Activated CD4-positive, alpha-beta T cell treated with anti-CD3 and anti-CD28 coated beads for 36 hours (primary cell): ENCODE measurements at places on chromosomes 4 and X.
A peak's percentile ranks its signal among the peaks of the same experiment; 100 is the strongest.

DNA sequence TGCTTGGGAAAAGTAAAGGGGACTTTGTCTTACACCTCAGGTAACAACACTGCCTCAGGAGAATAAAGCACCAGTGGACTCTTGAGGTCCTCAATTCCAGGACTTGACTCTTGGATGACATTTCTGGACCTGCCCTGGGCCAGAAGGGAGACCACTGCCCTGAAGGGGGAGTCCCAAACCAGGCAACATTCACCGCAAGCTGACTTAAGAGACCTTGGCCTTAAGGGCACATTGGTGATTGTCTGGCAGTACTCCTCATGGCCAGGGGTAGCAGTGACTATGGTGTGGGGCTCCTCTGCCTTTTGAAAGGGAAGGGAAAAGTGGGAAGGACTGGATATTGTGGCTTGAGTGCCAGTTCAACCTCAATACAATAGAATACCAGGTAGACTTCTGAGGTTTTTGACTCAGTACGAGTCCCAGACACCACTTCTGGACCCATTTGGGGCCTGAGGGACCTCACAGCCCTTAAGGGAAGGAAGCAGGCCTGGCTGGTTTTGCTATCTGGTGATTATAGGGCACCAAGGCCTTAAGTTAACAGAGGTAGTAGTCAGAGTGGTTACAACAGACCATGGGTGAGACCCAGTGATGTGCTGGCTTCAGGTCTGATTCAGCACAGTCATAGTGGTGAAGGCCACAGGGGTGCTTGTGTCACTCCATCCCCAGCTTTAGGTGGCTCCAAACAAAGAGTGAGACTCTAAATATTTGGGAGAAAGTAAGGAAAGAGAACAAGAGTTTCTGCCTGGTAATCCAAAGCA, 121.2 kb upstream of the TET2 start:
- no peaks in the 10 kb centered on the region for H3K4me1 ChIP-seq
- H3K27ac ChIP-seq = no peak overlapping the region
- no peak for DNase-seq
- no peak overlapping the region for H3K4me3 ChIP-seq
- H3K27me3 ChIP-seq = peaks cover 14% of the 10 kb centered on the region

- H3K27ac ChIP-seq = no peak overlapping the region
- H3K4me1 ChIP-seq = no peaks in the 10 kb centered on the region
- no peak for DNase-seq
- H3K27me3 ChIP-seq = no peaks in the 10 kb centered on the region
- H3K36me3 ChIP-seq = no peaks in the 10 kb centered on the region
Measured at GRCh38 chrX:830532-830931, 199.9 kb downstream of the SHOX start.

DNA sequence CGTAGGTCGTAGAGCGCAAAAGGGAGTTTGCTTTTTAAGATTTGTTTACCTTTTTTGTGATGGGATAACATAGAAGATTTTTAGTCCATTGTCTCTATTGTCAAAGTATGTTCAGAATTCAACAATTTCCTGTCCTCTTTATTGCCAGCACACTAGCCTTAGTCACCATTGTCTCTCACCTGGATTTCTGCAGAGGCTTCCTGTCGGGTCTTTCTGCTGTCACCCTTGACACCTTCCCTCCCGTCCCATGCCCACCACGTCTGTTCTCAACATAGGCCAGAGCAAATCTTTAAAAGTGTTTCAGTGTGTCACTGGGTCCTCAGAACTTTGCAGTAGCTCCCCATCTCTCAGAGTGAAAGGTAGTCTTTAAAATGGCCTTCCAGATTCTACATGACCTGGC, 323.9 kb downstream of the TENM3 start:
- peaks cover 7% of the 10 kb centered on the region for H3K27me3 ChIP-seq
- H3K27ac ChIP-seq = no peak overlapping the region
- no peaks in the 10 kb centered on the region for H3K4me1 ChIP-seq
- no peak overlapping the region for H3K4me3 ChIP-seq
- no peaks in the 10 kb centered on the region for H3K36me3 ChIP-seq
- DNase-seq = no peak

DNA sequence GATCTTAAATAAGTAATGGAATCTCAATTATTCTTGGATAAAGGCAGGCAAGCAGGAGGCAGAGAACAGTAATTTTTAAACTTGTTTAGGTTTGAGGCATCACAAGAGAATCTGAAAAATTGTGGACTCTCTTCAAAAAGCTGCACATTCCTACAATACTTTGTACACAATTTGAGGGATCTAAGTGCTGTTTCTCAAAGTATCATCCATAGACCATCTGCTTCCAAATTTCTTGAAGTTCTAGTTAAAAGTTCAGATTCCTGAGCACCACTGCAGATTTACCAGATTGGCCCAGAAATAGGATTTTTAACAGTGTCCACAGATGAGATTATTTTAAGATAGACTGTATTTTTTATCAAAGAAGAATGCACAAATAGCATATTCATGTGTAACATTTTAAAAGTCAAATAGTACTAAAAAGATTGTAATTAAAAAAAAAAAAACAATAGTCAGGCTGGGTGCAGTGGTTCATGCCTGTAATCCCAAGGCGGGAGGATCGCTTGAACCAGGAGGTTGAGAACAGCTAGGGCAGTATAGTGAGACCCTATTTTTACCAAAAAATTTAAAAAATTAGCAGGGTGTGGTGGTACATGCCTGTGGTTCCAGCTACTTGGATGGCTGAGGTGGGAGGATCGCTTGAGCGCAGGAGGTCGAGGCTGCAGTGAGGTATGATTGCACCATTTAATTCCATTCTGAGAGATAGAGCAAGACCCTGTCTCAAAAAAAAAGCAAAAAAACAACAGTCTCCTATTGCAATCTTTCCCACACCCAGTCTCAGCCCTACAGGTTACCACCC, 14.2 kb upstream of the FNIP2 start:
- no peak overlapping the region for H3K4me3 ChIP-seq
- H3K36me3 ChIP-seq = no peaks in the 10 kb centered on the region
- no peaks in the 10 kb centered on the region for H3K4me1 ChIP-seq
- no peak for DNase-seq
- H3K27me3 ChIP-seq = peaks cover 18% of the 10 kb centered on the region
- H3K27ac ChIP-seq = no peak overlapping the region

GRCh38 chr4:10164877-10165283, 48.3 kb upstream of the WDR1 start:
- peaks cover 12% of the 10 kb centered on the region for H3K4me1 ChIP-seq
- no peak overlapping the region for H3K27ac ChIP-seq
- no peaks in the 10 kb centered on the region for H3K36me3 ChIP-seq
- H3K27me3 ChIP-seq = no peaks in the 10 kb centered on the region
- no peak overlapping the region for H3K4me3 ChIP-seq

GRCh38 chr4:139711461-139711860, 45.8 kb downstream of the MGST2 start:
- H3K27me3 ChIP-seq = no peaks in the 10 kb centered on the region
- H3K27ac ChIP-seq = no peak overlapping the region
- H3K4me1 ChIP-seq = no peaks in the 10 kb centered on the region
- H3K4me3 ChIP-seq = no peak overlapping the region

- H3K27me3 ChIP-seq = peaks cover 11% of the 10 kb centered on the region
- H3K27ac ChIP-seq = no peak overlapping the region
- H3K36me3 ChIP-seq = no peaks in the 10 kb centered on the region
- no peak for DNase-seq
Measured at GRCh38 chr4:14667624-14668151, 334.6 kb upstream of the CPEB2 start.

GRCh38 chrX:114615765-114616164, 31.9 kb downstream of the HTR2C start:
- no peaks in the 10 kb centered on the region for H3K27me3 ChIP-seq
- H3K27ac ChIP-seq = no peak overlapping the region
- H3K36me3 ChIP-seq = no peaks in the 10 kb centered on the region
- no peak for DNase-seq
- H3K4me1 ChIP-seq = no peaks in the 10 kb centered on the region
- no peak overlapping the region for H3K4me3 ChIP-seq

GRCh38 chr4:151035911-151036310, 20.8 kb upstream of the LRBA start:
- H3K36me3 ChIP-seq = no peaks in the 10 kb centered on the region
- H3K4me1 ChIP-seq = peaks cover 24% of the 10 kb centered on the region
- H3K27ac ChIP-seq = no peak overlapping the region
- DNase-seq = no peak

DNA sequence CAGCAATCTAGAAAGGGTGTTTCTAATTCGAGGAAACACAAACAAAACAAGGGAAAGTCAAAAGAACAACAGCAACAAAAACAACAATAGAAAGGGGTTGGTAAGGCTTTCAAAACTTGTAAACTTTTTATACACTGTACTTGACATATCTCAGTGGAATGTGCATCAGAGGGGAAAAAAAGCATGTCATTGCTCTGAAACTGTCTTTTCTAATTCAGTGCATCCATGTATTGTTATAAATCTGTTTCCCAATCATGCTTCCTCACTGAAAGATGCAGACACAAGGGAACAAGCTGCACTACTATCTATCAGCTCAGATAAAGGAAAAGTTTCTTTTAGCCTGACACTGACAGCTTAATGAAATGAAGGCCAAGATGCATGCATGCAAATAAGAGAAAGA, 44.2 kb upstream of the PCDH18 start:
- no peaks in the 10 kb centered on the region for H3K36me3 ChIP-seq
- no peaks in the 10 kb centered on the region for H3K4me1 ChIP-seq
- H3K27me3 ChIP-seq = no peaks in the 10 kb centered on the region
- DNase-seq = no peak

DNA sequence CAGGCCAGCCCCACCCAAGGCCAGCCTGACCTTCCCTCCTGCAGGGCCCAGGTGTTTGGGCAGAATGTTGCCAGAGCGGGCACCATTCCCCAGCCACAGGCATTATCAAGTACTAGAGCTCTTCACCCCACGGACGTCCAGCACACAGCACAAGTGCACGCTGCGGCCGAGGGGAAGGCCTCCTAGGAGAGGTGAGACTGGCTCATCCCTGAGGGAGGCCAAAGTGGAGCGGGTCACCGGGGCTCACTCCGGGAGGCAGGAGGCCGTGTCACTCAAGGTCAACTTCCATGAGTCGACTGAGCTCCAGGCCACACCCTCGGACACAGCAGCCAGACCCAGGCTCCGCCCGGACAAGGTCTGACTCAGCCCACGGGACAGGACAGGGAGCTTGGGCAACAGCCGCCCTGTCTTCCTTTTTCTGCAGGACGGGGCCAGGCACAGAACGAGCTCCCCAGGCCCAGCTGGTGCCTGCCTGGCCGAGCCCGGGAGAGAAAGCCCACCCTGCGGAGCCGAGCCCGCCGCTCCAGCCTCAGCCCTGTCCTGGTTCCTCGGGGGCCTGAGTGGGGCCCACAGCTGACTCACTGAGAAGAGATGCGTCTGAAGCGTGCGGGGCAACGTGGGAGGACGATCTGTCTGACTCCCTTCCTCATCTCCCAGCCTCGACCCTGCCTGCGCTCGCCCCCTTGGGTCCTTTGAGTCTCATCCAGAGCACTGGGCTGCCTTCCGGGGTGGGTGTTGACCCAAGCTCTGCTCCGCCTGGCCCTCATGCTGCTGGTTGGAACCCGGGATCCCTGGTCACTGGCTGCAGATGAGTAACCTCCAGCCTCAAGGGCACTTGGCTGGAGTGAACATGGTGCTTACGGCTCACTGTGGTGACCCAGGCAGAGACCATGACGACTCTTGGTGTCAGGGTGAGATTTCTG, 1.6 kb downstream of the SLC49A3 start:
- DNase-seq = peak; percentile 5
- H3K27me3 ChIP-seq = peaks cover 10% of the 10 kb centered on the region
- H3K27ac ChIP-seq = no peak overlapping the region
- no peaks in the 10 kb centered on the region for H3K4me1 ChIP-seq
- no peak overlapping the region for H3K4me3 ChIP-seq
- no peaks in the 10 kb centered on the region for H3K36me3 ChIP-seq

- no peaks in the 10 kb centered on the region for H3K27me3 ChIP-seq
- H3K27ac ChIP-seq = no peak overlapping the region
- no peak overlapping the region for H3K4me3 ChIP-seq
Measured at GRCh38 chr4:8192748-8193738, 6.0 kb upstream of the SH3TC1 start.

- no peak overlapping the region for H3K27ac ChIP-seq
- no peak for DNase-seq
- no peaks in the 10 kb centered on the region for H3K27me3 ChIP-seq
- H3K4me1 ChIP-seq = no peaks in the 10 kb centered on the region
- H3K36me3 ChIP-seq = no peaks in the 10 kb centered on the region
- H3K4me3 ChIP-seq = no peak overlapping the region
Measured at GRCh38 chrX:129618997-129619396, 35.8 kb downstream of the APLN start.

- H3K4me1 ChIP-seq = peaks cover 73% of the 10 kb centered on the region
- no peaks in the 10 kb centered on the region for H3K27me3 ChIP-seq
Measured at GRCh38 chr4:1251773-1252066, 2.8 kb upstream of the CTBP1 start.

GRCh38 chrX:94830717-94831116, 1156.7 kb downstream of the FAM133A start:
- no peaks in the 10 kb centered on the region for H3K36me3 ChIP-seq
- H3K4me1 ChIP-seq = no peaks in the 10 kb centered on the region

DNA sequence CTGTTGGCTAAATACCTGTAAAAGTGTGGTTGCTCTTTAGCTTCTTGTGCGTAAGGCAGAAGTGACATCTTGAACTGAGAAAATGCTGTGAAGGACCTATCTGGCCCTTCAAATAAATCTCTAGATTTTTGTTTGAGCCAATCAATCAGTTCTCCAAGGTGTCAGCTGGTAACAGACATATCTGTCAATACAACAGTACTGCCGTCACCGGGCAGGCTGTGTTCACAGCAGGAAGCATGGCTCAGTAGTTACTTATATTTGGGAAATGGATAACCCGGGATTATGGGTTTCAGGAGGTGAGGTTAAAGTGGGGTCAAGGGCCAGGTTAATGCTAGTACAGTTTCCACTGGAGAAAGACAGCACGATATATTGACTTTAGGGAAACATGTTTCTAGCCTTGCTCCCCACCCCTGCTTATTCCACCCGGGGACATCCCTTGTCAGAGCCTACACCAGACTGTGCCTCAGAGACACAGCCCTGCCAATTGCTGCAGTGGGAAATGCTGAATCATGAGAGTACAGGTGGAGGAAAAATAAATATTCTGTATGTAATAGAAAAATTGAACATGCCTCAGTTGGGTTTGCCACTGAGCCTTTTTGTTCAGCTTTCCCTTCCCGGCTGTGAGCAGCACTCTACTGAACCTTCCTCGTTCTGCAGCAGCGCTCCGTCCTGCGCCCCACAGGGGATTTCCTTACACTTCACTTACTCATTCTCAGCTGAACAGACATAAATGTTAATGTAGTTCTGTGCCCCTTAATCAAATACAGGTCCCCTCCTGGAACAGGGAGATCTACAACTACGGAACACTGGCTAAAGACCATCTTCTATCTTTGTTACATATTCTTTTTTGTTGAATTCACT, 121.1 kb downstream of the MGST2 start:
- no peaks in the 10 kb centered on the region for H3K4me1 ChIP-seq
- no peaks in the 10 kb centered on the region for H3K36me3 ChIP-seq
- H3K27me3 ChIP-seq = peaks cover 2% of the 10 kb centered on the region
- no peak for DNase-seq
- no peak overlapping the region for H3K27ac ChIP-seq

DNA sequence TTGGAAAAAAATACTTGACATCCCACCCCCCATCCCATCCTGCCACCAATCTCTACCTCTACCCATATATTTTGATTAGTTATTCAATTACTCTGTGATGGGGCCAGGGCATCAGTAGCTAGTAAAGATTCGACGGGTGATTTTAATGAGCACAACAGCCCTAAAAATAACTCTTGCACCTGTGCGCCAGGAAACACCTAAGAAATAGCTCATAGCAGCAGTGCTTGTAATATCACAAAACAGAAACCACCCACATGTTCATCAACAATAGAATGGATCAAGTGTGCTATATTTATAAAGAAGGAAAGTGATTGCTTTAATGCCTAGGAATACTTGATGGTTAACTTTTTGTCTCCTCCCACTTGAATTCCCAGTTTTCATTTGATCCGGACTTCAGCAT, 225.6 kb upstream of the LCORL start:
- H3K27me3 ChIP-seq = peaks cover 2% of the 10 kb centered on the region
- no peaks in the 10 kb centered on the region for H3K36me3 ChIP-seq
- no peaks in the 10 kb centered on the region for H3K4me1 ChIP-seq
- DNase-seq = no peak
- H3K27ac ChIP-seq = no peak overlapping the region
